Stimulated activated CD8-positive, alpha-beta memory T cell treated with anti-CD3 and anti-CD28 coated beads, Interleukin-4, amount 100 ng/mL, for 1 hour (primary cell): ENCODE measurements at places on chromosomes 3 and 15.
A peak's percentile ranks its signal among the peaks of the same experiment; 100 is the strongest.

- DNase-seq, result no peak
Observed at GRCh38 chr3:157926822-157927221, 179.4 kb downstream of the SHOX2 start.

GRCh38 chr3:158769952-158770740 lies 31.7 kb upstream of the MFSD1 start:
- no peak for DNase-seq

DNA sequence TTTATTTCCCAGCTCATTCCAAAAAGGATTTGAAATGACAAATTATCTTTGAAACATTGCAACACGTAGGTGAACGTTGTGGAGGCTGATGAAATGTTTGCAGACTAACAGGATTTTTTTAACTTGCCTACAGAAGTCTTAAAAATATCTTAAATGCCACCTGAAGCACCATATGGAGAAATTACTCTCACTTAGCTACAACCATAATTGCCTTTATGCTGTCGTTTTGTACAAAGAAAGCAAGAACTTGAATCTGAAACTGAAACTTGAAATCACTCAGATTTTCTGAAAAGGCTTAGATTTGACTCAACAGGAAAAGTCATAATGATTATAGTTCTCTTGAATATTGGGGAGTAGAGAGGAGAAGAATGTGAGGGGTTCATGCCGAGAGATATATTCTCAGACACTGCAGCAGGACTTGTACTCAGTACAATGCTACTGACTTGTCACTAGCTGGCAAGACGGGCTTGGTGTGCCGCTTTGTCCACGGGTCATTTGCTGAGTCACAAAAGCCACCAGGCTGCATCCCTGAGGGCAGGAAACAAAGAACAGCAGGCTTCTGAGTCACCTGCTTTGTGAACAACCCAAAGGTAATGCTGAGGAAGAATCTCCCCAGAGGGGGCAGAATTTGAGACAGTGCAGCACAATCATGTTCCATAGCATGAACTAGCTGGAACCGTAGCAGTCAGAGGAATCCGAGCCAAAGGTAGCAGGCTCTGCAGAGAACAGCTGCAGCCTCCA lies 7.1 kb upstream of the FMN1 start:
- peak; percentile 33 for DNase-seq

- DNase-seq, result no peak
Observed at GRCh38 chr3:23644676-23645075, 161.1 kb upstream of the UBE2E1 start.

GRCh38 chr3:13072239-13072599 lies 1.0 kb downstream of the IQSEC1 start:
- DNase-seq, result no peak
